ENCODE measurements at places on chromosomes 2 and 18.
A peak's percentile ranks its signal among the peaks of the same experiment; 100 is the strongest.

- DNase-seq: no peak
Observed at GRCh38 chr18:51229328-51229727, 31.8 kb upstream of the MEX3C start.

- no peak for DNase-seq
Observed at GRCh38 chr18:9468998-9469397, 6.3 kb upstream of the RALBP1 start.

DNA sequence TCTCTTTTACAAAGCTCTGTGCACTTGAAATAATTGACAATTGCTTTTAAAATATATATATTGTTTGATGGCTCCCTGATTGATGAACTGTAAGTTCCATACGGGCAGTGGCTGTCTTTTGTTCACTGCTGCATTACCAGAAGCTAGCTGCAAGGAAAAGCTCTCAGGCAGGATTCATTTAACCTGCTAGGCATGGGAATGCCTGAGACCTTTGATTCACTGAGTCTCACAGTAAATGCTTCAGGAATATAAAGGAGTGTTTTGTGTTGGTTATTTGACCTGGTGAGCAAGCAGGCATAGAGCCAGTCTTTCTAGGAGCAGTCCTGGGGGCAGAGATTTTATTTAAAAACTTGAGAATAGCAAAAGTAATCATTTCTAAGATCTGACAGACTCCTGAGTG lies 193.2 kb upstream of the ITGA4 start:
- DNase-seq: no peak

- DNase-seq: no peak
Observed at GRCh38 chr2:75522543-75523312, 38.0 kb downstream of the EVA1A start.

GRCh38 chr2:128541448-128541847 lies 222.8 kb upstream of the HS6ST1 start:
- no peak for DNase-seq

DNA sequence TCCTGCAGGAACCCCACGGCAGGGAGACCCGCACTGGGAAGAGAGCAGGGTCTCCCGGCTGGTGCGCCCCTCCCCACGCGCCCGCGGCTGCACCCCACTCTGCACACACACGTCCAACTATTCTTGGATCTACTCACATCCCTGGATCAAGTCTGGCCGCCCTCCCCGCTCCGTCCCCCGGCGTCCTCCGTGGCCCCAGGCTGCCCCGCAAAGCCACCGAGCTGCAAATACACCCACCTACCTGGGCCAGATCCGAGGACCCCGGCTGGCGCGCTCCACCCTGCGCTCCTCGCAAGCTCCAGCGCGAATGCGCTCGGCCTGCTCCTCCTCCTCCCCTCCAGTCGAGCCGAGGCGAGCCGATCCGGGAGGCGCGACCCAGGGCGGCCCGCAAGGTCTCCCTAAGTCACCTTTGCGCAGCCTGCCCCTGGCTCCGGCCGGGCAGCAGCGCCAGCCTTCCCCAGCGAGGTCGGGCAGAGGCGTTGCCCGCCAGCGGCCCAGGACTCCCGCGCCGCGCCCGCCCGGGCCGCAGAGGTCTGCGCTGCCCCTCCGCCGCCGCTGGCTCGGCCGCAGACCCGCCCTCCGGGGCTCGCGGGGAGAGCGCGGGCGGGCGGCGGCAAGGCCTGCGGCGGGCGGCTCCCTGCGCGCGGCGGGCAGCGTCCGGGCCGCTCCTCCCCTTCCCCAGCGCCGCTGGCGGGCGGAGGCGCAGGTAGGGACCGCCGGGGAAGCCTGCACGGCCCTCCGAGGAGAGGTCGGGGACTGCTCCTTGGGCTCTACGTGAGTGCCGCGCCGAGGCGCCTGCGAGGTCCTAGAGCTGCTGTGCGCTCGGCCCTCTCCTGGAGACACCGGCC lies 126.0 kb downstream of the OSBPL1A start:
- no peak for DNase-seq

DNA sequence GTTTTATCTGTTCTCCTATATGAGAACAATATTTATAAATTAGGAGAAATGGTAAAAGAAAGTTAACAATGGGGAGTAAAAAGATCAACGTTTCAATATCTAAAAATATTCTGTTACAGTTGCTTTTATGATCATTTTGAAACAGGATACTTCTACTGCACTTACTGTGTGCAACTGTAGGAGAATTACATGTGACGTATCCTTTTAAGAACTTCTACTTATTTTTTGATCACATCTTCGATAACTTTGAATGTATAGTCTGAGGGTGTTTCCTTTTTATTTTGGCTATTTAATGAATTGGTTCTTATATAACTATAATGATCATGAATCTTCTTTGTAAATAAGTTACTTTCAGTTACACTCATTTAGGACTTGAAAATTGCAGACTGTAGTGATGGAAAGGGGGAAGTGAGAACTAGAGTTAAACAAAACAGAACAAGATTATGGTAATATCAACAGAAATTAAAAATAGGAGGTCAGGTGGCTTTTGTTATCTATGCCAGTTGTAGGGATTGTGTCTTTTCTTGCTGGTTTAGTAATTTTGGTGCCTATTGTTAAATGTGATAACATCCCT lies 109.9 kb downstream of the MSTN start:
- no peak for DNase-seq

DNA sequence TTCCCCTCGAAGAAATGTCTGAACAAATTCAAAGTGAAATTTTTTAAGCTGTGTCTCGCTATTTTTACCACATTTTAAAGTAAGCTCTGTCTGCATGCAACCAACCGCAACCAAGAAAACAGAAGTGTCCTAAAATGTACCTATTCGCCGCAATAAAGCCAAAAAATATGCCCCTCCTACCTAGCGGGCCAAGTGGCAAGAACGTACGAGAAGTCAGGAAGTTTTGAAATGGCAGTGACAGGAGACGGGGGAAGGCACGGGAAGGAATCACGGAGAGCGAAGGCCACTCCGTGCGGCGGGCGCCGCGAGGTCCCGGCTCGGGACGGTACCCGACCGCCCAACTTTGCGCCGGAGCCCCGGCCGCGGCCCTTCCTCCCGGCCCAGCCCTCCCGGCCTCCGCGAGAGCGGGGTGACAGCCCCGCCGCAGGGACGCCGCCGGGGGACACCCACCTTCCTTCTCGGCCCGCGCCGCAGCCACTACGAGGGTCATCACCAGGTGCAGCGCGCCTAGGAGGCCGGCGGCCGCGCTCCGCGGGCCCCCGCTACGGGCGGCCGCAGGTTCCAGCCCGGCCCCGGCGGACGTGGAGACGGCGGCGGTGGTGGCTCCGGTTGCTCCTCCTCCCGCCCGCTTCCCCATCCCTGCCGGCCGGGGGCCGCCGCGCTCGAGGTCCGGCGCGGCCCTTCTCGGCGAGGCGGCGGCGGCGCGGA lies 568 bp downstream of the TMEM131 start:
- DNase-seq: peak; percentile 14

GRCh38 chr2:176178757-176179295 lies 9.6 kb upstream of the HOXD1 start:
- DNase-seq: no peak

DNA sequence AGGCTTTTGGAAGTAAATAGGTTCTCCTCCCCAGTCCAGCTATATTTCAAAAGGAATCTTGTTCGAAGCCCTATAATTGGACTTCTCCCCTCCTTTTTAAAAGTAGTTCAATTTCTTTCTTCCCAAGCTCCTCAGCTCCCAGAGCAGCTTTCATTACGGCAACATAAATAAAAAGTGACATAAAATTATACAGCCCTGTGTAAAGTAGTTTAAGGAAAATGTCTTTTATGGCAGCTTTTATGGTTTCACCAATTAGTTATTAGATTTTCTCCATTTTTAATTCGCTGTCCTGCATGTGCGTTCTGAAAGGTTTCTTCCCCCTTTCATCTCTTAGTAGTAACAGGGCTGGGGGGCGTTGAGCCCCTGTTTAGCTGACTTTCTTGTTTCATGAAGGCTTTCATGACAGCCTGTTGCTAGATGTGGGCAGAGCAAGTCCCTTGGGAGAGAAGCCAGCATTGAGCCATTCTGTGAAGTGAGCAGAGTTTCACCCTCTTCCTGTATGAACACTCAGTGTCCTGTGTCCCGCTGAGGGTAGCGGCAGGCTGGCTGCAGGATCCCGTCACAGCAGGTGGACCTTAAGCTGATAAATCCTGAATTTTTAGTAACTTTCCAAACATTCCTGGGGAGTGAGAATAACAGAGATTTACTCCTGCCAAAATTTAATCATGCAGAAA lies 229.7 kb upstream of the SPRED2 start:
- no peak for DNase-seq

DNA sequence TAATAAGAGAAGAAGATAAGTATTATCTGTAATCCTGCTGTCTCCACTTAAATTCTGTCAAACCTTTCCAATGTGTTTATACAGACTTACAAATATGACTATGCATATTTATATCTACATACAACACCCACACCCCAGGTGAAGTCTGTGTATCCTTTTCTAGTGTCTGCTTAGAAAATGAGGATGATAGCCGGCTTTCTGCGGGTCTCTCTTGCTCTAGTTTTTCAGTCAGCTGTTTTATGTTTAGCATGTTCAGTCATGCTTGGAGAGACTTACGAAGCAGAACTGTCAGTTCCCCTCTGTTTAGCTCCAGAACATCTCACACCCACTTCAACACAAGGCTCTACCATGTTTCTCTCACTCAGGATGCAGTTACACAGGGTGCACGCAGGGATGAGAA lies 137.3 kb upstream of the NFATC1 start:
- no peak for DNase-seq

DNA sequence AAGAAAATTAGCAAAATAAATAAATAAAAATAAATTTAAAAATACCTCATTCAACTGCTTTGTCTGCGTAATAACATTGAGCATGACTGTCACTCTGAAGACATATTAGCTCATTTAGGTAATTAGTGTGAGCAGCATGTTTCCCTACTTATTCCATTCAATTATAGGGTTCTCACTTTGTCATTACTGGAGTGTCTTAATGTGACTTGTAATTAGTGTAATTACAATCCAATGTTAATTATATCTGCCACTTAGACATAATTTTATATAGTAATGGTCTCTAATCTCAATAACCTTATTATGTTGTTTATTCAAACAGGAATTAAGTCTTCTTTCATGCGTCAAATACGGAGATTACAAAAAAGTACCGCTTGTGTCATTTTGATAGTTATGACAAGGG lies 893.9 kb upstream of the ACVR2A start:
- DNase-seq: no peak

DNA sequence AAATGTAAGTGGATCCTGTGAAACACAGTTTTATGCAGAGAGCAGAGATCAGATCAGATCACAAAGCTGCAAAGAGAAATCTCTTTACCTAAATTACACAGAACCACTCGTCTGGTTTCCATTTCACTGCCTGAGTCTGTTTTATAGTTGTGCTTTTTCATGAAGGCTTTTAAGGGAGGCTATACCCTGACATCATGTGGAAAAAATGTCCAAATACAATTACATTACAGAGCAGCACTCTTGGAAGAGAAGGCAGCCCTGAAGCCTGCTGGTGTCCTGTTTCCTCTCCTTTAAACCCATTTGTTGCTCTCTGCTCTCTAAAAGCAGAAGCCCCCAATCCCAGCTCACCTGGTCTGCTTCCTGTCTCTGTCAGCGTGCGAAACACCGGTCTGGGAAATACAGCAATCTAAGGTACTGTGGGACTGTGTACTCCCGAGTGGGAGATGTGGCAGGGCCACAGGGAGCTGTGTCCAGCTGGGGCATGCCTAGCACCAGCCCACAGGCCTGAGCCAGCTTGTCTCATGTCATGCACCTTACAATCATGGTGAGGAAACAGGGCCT lies 24.8 kb upstream of the ZFP36L2 start:
- no peak for DNase-seq
